ENCODE measurements at places on chromosomes 4 and X. TPM values are rescaled to one million over a fixed set of nuclear protein-coding genes. Genes with fewer than 3 reads are reported as not detected.

GRCh38 chr4:845233-845835 lies 19.4 kb upstream of the CPLX1 start:
- peak; percentile 61 for DNase-seq

DNA sequence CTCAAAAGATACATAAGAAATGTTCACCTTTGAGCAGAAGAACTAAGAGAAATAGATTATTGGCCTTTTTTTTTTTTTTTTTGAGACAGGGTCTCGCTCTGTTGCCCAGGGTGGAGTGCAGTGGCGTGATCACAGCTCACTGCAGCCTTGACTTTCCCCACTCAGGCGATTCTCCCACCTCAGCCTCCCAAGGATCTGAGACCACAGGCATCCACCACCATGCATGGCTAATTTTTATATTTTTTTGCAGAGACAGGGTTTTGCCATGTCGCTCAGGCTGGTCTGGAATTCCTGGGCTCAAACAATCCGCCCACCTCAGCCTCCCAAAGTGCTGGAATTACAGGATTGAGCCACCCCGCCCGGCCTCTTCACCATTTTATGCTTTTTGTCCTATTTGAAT lies 2.9 kb upstream of the TLR6 start:
- no peak for DNase-seq

DNA sequence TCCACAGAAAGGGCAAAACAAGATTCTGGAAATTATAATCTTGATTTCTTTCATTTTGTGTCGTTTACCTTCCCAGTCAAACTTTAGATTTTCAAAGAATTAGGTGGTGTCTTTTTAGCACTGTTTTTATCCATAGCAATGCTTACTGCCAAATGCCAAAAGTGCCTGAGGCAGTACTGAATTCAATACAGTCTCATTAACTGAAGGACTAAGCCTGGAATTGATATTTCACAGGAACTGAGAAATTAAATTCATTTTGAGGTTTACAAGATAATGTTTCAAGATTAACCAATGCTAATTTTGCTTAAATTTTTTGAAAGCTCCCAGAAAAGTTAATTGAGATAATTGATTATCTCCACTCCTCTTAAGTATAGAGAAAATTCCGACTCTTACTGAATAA lies 68.8 kb upstream of the ARHGAP24 start:
- DNase-seq = no peak

DNA sequence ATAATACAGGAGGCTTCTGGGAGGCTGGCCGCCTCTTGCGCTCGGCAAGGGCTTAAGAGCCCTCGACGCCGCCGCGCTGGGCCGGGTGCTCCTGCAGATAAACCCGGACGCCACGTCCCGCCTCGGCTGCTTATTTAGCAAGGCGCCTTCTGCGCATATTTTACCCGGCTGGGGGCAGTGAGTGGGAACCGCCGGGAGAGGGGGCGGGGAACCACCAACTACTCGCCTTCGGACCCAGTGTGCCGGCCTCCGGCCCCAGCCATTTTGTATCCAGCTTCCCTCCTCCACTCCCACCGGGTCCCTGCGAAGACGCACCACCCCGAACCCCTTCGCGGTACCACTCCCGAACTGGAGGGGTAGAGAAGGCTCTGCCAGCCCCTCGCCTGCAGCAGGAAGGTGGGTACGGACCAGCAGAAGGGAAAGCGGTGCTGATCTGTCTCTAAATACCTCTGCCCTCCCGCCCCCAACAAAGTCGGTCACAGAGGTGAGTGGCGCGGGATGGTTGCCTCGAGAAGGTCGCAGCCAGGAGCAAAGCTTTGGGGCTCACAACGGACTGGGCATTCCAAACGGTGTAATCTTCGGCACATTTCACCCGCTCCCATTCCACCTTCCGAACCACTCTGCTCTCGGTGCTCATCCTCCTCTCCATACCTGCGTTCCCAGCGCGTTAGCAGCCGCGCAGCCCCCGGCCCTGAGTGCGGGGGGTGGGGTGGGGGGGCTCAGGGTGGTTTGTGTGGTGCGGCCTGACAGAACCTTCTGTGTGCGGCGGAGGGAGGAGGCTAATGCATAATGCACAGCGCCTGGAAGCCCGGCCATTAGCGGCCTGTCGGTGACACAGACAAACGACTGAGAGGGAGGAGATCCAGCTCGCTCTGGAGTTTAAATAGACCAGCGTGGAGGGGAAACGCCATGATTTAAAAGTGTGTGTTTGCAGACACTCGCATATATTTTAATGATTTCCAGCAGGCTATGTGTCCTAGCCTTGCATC lies 4.9 kb upstream of the BCOR start:
- DNase-seq = no peak

DNA sequence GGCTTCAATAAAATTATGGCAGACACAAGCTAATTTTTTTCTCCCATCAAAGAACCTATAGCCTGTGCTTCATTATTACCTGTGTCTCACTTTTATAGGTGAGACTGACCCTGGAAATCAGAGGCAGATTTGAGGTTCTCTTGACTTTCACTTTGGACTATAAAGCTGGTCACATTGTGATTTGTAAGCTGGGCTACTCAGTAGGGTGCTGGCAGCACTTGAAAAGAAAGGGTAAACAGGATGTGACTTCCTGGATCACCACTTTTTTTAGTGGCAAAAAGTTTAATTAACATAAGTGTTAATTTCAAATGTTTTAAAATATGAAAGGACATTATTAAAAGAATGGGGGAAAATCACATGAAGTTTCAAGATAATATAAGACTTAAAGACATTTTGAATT lies 50.6 kb upstream of the GATB start:
- DNase-seq = no peak

- DNase-seq = no peak
Observed at GRCh38 chr4:156782491-156782890, 189.1 kb downstream of the PDGFC start.

DNA sequence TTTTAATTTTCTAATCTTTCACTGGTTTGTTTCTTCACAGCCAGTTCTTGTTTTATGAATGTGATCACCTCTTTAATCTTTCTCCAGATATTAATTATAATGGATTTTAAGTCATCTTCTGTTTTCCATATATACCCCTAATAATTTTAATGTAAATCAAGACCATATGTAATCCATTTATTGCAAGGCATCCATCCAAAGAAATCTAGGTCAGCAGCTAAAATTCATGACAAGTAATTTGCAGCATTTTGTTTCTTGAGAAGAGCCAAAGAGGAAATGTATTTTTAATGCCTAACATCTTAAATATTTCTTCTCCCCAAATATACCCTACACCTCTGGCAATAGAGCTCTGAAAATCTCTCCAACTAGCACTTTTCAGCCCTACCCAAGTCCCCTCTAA lies 81.1 kb downstream of the SUPT20HL2 start:
- no peak for DNase-seq

- no peak for DNase-seq
Observed at GRCh38 chr4:122052677-122053076, 99.5 kb upstream of the BLTP1 start.

DNA sequence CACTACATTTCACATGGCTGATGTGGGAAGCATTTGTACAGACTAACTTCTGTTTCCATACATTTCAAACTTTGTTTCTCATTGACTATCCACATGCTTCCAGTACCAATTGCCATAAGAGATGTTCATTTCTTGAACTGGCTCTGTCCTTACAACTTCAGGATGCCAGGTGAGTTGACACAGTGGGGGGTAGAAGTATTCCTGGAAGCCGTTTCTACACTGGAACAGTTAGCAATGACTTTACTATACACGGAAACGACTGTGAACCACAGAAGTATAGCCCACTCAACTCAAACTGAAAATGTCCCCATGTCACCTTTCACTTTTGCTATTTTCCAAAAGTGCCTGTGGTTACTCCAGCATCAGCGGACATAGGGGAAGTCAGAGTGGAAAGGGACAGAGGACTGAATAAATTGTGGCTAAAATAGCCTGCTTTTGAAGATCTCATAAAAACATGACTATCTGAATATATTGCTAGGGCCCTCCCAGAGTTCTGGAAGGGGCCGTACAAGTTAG lies 38.0 kb upstream of the DSPP start:
- DNase-seq = no peak

DNA sequence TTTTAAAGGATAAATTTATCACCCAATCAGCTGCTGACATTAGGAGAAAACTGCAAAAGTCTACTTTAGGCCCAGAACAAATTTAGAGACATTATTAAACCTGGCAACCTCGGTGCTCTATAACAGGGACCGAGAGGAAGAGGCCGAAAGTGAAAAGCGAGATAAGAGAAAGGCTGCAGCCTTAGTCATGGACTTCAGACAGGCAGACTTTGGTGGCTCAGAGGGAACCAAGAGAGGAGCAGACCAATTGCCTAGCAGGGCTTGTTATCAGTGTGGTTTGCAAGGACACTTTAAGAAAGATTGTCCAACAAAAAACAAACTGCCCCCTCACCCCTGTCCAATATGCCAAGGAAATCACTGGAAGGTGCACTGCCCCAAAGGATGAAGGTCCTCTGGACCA lies 12.8 kb upstream of the UGT2B10 start:
- no peak for DNase-seq

The TMPRSS11E gene
- not detected for total RNA-seq

The MID1IP1 gene
- total RNA-seq = 20.8 TPM

The CLNK gene
- not detected for total RNA-seq

The XPNPEP2 gene
- not detected for total RNA-seq

The MAGEA8 gene
- not detected for total RNA-seq

The ZNF41 gene
- total RNA-seq = 8.1 TPM

Measured in IMR-90 (cell line).